ENCODE measurements at places on chromosomes 13 and 19. TPM values are rescaled to one million over a fixed set of nuclear protein-coding genes. Genes with fewer than 3 reads are reported as not detected.

DNA sequence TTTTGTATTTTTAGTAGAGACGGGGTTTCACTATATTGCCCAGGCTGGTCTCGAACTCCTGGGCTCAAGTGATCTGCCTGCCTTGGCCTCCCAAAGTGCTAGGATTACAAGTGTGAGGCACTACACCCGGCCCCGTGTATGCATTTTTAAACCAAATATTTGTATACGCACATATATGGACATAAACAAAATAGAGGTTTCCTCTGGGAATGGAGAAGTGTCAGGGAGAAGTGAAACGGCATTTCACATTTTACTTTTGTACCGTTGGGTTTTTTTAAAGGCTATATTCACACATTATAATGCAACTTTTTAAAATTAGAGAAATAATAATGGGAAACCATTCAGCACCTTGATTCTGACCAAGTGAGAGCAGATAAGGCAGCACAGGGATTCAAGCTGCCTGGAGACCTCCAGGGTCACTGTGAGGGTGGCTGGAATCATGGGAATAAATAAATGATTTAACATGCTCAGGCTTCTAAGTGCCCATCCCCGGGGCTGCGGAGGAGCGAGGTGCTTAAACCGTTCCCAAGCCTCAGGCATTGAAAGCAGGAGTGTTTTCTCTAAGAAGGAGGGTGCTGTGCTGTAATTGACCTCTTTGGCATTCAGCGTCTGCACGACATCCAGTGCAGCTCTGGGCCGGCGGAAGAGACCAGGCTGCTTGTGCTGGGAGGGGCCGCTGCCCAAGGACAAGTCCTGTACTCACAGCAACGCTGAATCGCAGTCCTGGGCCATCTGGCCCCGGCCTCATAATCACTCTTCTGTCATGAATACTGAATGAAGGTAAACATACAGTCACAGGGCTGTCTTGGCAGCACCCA is 24.7 kb downstream of the GPR42 start:
- no peak for DNase-seq

DNA sequence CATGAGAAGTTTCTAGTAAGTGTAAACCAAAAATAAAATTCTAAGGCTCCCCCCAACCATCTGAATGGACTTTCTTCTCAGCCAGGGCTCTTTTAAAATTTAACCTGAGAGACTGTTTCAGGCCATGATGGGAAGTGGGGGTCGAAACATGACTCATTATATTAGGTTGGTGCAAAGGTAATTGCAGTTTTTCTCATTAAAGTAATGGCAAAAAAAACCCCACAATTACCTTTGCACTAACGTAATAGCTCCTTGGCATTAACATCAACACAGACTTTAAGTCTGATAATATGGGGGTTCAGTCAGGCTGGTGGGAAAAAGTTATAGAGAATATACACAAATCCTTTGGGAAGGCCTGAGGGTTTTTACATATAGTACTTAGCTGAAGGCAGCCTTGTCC is 9.4 kb upstream of the SPART start:
- DNase-seq, result no peak

- DNase-seq, result no peak
Observed at GRCh38 chr19:2625434-2625833, 77.1 kb downstream of the GNG7 start.

DNA sequence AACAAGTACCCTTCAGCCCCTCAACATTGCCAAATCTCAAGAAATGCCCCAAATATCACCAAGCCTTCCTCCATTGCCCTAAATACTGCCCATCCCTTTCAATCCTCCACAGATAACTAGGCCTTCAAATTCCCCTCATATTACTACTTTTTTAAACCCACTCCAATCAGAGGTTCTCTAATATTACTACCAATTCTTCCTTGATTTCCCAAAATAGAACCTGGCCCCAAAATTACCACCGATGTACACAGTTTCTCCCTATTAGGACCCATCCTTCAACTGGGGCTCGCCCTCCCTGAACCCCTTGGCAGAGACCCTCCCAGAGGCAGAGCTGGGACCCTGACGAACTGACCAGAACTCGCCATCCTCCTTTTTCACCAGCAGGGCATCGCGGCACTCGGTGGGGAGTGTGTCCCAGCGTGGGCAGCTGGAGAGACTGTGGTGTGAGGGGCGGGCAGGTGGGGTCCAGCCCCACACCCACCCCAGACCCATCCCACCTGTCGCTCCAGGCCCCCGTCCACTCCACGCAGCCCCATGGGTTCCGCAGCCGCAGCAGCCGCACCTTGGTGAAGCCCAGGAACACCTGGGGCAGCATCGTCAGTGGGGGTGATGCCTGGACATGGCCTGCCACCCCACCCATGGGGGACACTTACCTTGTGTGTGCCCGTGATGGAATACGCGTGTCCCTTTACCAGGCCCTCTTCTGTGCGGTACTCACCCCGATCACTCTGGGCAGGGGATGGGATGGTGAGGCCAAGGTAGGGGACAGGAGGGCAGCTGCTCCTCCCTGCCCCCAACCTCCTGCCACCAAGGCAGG is 6.1 kb downstream of the CAPN12 start:
- no peak for DNase-seq

DNA sequence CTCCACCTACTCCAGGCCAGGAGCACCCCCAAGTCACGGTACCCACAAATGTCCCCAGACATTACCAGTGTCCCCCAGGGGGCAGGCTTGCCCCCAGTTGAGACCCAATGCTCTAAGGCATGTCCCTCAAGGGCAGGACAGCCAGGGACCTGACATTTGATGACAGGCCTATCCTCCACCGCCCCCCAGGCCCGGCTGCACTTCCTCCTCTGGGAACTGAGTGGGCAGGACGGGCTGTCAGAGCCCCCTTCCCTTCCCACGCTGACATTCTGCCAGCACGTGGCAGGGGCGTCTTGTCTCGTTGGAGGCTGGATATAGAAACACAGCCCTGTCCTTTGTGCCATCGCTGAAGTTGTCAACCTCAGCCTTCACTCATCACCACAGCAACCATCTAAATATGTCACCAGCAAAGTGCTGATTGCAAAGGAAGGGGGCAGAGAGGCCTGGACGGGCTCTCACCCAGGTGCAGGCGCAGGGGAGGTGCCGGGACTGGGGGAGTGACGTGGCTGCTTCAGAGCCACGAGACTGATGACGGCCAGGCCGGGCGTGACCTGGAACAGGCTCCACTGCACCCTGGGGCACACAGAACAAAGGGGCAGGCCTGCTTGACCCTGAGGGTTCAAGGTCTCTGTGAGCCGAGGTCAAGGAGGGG is 38.4 kb downstream of the GNG7 start:
- DNase-seq, result peak; percentile 19

- DNase-seq, result no peak
Observed at GRCh38 chr13:73809561-73809960, 324.6 kb downstream of the KLF12 start.

- DNase-seq, result no peak
Observed at GRCh38 chr19:6765738-6766356, 1.4 kb downstream of the SH2D3A start.

GRCh38 chr13:29923554-29924481 is 73.4 kb upstream of the UBL3 start:
- peak; percentile 35 for DNase-seq

DNA sequence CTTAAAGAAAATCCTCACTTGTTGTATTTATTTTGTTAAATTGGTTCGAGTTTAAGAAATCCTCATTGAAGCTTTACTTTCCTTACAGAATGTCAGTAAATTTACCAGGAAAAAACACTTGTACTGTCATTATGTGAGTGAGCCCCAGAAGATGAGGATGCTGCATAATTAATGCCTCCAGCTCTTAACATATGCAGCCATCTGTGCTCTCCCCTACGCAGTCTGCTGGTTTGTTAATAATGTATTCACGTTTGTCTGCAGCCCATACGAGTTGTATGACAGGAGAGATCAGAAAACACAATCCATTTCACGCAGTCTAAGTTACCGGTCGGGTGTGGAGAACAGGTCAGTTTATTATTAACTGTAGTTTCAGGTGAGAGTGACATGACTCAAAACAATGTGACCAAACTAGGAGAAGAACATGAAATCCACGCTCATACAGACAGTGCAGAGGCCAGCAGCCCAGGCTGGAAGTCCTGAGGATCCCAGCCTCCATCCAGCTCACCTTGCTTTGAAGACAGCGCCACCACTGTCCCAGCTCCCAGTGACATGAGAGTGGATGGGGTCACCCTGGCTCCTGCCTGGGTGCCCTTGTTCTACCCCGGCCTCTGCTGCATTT is 19.8 kb upstream of the ATP11A start:
- DNase-seq, result no peak

GRCh38 chr13:77702366-77702765 is 4.9 kb downstream of the SLAIN1 start:
- DNase-seq, result no peak

DNA sequence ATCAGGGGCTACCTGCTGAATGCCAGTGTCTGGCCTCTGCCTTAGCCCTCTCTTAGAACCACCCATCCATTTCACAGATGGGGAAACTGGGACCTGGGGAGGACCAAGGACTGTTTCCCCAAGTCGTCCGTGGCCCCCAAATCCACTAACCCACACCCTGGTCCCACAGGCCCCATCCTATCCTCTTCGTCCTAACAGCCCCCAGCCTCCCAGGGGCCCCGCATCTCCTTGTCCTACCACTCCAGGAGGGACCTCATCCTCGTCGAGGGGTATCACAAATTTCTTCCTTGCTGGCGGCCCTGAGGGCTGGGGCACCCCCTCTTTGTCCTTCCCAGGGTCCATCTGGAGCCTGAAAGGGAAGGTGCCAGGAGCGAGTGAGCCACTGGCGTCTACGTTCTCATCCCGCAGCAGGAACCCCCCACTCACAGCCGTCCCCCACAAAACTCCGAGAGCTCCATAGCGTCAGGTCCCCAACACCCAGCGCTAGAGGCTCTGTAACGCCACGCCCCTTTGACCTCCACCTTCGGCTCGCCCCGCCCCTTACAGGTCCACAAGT is 606 bp downstream of the ERCC1 start:
- peak; percentile 66 for DNase-seq

DNA sequence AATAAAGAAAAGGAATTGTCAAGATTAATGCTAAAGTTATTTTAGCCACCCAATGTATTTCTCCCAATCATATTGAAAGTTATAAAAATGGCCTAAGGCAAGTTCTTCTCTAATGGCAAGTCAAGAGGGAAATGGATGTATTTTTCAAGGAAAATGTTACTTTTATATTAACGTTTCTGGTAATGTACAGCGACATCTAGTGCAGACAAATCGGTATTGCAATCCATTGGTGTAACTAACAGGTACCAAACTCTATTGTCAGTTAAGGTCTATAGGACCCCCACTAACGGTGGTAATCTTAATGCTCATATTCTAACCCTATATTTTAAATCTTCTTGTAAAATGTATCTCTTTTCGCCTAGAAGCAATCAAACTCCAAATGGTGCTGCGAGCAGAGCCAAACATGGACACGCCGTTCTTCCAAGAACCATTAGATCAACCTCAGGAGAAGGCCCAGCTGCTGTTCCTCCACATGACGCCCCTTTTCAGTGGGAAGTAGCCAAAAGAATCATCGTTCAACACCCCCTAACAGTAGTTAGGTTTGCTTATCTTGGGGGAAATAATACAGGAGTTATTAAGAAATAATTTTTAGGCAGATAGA is 98.5 kb upstream of the PABPC3 start:
- peak; percentile 34 for DNase-seq

DNA sequence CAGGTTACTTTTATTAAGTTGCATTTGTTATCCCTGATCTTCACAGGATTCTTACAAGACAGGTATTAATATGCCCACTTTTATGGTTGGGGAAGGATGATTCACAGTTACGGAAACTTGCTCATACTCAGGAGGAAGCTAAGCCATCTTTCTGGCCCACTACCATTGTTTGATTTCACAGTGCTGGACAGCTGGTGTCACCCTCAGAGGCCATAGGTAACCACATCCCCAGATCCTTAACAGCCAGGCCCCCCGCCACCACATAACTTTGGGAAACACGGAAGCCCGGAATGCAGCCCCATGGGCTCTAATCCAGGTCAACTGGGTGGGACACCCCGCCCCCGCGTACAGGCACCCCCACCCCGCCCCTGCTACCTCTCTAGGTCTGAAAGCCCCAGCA is 119.7 kb downstream of the IRS2 start:
- no peak for DNase-seq

- no peak for DNase-seq
Observed at GRCh38 chr13:24183741-24184182, 23.2 kb downstream of the SPATA13 start.

- DNase-seq, result no peak
Observed at GRCh38 chr19:39946532-39946931, 12.1 kb upstream of the FCGBP start.

DNA sequence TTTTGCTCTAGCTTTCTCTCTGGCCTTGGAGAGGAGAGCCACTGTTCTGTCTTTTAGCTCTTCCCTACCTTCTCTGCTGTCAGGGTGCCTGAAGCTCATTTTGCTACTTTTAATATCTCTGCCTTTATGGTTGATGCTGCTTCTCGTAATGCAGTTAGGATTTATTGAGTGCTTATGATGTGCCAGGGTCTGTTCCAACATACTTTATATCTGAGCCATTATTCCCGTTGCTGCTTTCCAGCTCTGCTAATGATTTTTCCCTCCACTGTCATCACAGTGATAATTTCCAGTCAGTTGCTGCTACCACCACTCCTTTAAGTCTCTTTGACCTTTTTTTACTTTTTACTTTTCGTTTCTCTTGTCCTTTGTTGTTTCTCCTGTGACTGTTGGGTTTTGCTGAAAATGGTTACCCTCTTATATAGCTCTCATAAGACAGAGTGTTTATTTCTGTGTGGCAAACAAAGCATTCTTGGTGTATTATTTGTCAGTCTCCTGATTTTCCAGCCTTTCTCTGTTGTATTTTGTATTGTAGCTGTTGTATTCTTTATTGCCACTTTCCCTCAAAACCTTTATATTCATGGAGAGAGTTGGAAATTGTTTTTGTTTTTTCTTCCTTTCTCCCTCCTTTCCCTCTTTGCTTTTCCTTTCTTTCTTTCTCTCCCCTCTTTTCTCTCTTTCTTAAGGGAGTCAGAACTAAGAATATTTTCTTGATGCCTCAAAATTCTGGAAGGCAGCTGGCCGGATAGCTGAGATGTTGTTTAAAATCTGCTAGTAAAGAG is 37.4 kb downstream of the COG6 start:
- DNase-seq, result no peak

GRCh38 chr13:47241446-47241845 is 344.6 kb upstream of the HTR2A start:
- DNase-seq, result no peak

The CGB7 gene
- not detected for polyA plus RNA-seq

The B3GNT8 gene
- 0.33 TPM for polyA plus RNA-seq

The FXYD1 gene
- not detected for polyA plus RNA-seq

The HSH2D gene
- polyA plus RNA-seq, result 6.7 TPM

The RFPL4AL1 gene
- polyA plus RNA-seq, result not detected

The NAPSA gene
- polyA plus RNA-seq, result 0.37 TPM

The KLK11 gene
- not detected for polyA plus RNA-seq

The TNFRSF19 gene
- not detected for polyA plus RNA-seq

The SCEL gene
- not detected for polyA plus RNA-seq

The ZNF682 gene
- polyA plus RNA-seq, result 2.8 TPM

The RGL3 gene
- polyA plus RNA-seq, result not detected

The ZNF829 gene
- polyA plus RNA-seq, result 3.9 TPM

The PLK5 gene
- not detected for polyA plus RNA-seq

The ZNF546 gene
- polyA plus RNA-seq, result 6.2 TPM

The CDX2 gene
- not detected for polyA plus RNA-seq

The CAB39L gene
- polyA plus RNA-seq, result 4.3 TPM
